ENCODE measurements at places on chromosomes 7 and 10.
A peak's percentile ranks its signal among the peaks of the same experiment; 100 is the strongest.

GRCh38 chr7:155922067-155922816 is 110.0 kb upstream of the SHH start:
- DNase-seq: no peak

DNA sequence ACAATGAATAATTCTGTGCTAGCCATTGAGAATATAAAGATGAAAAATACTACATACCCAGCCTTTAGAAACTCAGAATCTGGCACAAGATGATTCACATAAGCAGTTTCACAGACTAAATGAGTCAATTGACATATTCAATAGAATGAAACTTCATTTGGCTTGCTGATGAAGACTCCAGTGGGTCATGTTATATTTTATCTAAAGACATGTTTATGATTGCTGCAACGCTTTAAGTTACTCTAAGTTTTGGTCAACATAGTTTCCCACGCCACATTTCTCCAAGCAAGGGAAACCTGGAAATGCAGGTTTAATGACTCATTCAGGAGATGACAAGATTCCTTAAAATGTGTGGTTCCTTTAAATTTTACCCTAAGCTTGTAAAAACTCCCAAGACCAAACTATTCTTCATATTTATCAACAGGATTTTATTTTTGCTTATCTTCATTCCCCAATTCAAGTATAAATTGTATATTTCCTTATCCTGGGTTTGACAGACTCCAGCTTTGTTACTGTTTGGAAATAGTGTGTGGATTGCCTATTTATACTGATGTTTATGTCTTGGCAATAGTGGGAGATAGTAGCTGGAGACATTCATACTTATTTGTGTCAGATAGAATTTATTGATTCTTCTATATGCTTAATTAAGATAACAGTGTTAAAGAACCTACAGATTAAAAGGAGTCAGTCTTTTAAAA is 6.6 kb downstream of the SEMA3A start:
- DNase-seq: no peak

GRCh38 chr7:67105377-67105776 is 108.7 kb downstream of the TYW1 start:
- DNase-seq: no peak

DNA sequence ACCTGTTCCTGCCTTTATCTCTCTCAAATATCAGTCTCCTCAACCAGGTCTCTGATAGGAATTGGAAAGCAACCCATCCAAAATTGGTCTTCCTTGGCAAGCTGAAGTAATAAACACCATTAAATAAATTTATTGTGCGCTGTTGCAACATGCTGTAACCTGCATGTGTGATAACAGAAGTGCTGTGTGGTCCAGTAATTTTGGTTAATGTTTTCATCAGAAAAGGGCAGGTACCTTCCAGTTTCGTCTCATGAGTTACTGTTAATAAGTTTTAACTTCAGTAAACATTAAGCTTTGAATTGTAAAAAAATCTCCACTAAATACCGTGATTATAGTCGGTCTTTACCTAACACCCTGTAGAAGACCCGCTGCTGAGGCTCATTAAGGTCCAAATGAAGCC is 624.7 kb downstream of the TNS3 start:
- no peak for DNase-seq

DNA sequence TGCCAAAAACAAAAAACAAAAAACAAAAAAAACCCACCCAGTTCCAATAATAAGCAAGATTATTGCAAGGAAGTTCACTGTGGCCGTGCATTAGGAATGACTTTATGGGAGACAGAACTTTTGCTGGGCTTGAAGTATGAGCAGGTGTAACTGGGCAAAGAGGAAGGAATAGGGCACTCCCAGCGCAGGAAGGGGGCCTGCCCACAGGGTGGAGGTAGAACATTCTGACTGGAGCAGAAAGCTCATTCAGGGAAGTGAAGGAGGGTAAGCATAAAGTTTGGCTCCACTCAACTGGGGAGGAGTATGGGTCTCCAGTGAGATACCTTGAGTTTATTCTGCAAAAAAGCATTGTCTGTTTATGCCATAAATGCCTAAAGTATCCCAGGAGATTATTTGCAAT is 42.1 kb upstream of the WIPF3 start:
- no peak for DNase-seq

DNA sequence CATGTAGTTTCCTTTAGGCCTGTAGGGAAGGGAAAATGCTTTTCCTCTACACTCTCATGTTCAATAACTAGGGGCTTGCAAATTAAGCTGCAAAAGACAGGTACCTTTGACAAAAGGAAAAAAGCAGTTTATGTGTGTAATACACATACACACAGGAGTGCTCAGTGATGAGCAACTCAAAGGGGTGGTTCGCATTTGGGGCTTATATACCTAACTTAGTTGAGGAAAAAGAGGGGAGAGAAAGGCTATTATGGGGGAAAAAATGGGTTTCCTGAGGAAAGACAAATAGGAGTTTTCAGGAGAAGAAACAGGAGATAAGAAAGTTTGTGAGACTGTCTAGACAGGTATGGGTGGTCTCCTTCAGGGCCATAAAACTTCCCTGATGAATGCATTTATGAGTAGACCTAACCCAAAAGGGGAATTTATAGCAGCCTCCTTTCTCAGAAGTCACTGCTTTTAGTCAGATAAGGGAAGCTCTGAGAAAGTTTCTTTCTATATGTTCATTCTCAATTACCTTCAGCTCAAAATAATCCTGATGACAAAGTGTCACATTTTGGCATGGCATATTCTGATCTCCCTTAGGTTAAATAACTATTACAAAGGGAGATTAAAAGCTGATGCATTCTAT is 55.2 kb upstream of the EZH2 start:
- DNase-seq: no peak

GRCh38 chr7:87046456-87046855 is 13.0 kb downstream of the ELAPOR2 start:
- no peak for DNase-seq

- DNase-seq: no peak
Observed at GRCh38 chr10:48192881-48193450, 81.5 kb downstream of the FRMPD2 start.

DNA sequence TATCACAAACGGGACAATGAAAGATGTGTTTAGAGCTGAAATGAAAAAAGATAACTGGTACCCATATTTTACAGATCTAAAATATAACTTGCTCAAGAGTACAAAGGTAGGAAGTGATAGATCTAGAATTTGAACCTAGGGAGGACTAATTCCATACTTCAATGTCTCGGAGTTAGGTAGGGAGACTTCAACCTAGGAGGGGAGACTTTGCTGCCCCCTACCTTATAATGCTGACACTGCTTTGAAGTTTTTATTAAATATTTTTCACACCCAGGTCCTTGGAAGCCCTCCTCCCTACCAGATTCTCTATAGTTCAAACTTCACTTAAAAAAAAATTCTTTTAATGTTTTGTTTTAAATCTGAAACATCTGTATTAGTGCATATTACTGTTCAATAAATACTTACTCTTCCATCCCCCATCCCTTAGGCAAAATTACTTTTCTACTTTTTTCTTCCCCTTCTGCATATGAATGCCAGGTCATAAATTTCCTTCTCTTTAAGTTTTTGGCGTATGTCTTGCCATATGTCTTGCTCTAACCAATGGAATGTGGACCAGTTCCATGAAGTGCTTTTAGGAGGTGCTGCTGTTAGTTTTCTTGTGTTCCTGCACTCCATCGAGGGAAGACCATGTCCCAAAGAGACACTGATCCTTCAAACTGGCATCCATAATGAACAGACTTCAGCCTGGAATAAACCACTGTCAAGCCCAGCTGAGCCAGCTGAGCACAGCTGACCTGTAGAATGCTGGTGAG is 57.8 kb downstream of the MICU1 start:
- peak; percentile 46 for DNase-seq
